ENCODE measurements at places on chromosomes 4 and X.

GRCh38 chr4:93228021-93228420 lies 600.5 kb upstream of the ATOH1 start:
- no peak for DNase-seq

- no peak for DNase-seq
These were observed 31.5 kb upstream of the HTRA3 start for GRCh38 chr4:8238036-8238511.

DNA sequence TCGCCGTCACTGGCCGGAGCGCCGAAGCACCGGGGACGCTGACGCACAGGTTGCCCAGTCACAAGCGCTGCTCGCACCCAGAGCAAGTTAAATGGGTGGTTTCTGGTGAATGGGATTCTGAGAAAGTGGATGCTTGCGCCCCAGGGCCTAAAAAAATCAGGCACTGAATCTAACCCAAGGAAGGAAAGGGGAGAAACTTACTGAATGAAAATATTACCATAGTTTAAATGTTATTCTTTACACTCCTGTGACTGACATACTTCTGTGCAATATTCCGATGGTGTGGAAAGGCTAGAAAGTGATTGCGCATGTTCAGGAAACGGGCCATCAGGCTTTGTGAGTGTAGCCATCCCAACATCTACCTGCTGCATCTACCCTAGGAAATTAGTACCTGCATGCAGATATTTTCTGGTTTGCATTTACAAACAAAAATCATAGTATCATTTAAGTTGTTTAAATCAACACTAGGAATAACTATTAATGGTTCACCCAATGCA lies 838 bp upstream of the ABCG2 start:
- DNase-seq, result no peak

DNA sequence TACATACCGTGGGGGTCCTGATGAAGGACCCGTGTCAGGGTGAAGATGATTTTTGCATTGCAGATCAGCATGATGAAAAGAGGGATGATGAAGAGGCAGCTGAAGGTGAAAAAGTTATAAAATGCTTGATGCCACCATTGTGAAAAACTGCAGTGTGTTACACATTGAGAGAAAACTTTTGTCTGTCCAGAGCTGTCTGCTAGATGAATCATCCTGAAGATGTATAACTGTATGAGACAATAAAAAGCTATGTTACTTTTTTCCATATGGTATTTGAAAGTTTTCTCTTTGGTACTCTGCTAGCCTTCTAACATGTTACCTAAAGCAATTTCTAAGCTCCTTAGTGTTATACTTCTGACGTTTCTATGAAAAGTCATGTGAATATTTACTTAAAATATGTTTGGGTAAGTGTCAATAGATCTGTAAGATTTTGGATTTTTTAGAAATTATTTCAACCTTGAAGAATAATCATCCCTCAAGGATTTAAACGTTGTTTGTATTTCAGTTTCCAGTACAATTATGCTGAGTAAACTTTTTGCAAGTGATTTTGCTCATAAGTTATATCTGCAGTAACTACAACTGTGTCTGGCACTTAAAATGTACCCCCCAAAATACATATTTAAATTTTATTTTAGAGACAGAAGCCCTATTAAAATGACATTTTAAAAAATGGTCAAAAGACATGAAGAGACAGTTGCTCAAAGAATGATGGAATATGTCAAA lies 9.5 kb downstream of the GNRHR start:
- DNase-seq, result no peak

DNA sequence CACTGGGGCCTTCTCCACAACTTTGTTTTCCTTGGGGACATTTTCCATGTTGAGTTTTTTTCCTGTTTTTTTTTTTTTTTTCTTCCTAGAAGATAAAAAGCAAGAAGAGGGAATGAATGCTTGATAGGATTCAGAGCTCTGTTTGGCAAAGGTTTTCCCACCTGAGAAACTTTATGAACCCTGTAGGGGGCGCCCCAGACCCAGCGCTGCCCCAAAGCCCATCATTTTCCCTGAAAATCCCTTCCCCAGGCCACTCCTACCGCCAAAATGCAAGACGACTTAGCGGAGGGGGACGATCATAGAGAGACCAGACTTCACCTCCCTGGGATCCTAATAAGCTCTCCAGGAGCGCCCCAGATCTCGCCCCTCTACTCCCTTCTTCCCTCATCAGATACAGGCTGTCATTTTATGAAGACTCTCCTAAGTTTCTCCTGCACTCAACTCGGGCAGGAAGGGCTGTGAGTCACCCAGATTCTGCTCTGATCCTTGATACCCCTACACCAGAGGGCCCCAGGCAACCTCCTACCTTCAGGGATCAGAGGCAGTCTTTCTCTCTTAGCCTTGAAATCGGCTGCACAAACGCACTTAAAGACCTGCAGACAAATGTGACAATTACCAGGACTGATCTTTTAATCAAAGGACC lies 1.4 kb downstream of the BEX5 start:
- peak; percentile 16 for DNase-seq
